ENCODE measurements at places on chromosomes 6 and 20.

GRCh38 chr6:2072453-2072852 lies 173.0 kb downstream of the GMDS start:
- peak; percentile 58 for DNase-seq

- DNase-seq = no peak
Observed at GRCh38 chr6:114419175-114419574, 76.4 kb upstream of the HS3ST5 start.

- no peak for DNase-seq
Observed at GRCh38 chr6:170033666-170034065, 257.2 kb downstream of the DLL1 start.

DNA sequence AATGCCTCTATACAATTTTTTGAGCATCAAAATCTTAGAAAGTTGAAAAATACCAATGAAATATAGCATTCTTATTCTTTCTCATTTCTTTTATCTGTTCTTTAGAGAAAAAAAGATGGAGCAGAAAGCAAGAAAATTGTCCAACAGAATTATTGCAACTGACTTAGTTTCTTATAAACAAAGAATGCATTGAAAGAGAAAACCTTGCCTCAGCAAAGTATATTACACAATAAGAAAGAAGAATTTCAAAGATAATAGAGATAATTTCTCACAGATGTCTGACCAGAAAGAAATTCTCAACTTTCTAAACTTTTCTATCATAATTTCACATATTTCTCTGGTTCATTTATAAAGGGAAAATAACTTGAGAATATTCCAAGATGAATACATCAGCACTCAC lies 47.0 kb upstream of the PRND start:
- no peak for DNase-seq

DNA sequence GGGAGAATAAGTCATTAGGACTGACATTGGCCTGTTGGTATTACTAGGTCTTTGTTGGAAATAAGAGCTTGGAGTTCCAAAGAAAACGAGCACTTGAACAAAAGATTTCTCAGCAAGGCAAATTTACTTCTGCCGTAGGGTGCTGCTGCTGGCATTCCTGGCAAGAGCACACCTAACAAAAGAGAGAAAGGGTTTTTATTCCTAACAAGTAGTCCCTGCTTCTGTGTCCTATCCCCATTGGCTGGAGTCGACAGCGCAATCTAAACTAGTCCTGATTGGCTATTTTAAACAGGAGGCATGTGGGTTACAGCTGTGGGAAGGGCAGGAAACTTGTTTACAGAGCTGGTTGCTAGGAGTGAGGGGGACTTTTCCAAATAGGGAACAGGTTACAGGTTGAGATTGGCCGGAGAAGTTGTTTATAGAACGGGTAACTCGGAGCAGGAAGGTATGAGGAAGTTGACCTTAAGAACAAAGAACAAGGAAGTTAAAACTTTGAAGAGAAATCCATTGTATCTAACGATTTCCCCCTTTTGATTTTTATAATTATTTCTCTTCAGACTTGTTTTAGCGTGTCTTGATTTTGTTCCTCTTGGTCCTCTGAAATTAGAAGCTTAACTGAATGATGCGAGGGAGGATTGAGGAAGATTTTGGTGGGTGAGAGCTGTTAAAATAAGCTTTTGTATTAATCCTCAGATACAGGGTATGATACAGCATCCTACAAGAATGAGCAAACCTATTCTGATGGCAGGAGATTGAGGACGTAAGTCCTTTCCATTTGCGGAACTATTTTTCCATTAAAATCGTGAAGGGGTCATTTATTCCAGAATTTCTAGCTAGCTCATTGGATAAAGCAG lies 3.4 kb upstream of the ZNFX1 start:
- peak; percentile 61 for DNase-seq

Measured in fibroblast of mammary gland (primary cell).